GM04504 (cell line): ENCODE measurements at places on chromosomes 5 and 9.

DNA sequence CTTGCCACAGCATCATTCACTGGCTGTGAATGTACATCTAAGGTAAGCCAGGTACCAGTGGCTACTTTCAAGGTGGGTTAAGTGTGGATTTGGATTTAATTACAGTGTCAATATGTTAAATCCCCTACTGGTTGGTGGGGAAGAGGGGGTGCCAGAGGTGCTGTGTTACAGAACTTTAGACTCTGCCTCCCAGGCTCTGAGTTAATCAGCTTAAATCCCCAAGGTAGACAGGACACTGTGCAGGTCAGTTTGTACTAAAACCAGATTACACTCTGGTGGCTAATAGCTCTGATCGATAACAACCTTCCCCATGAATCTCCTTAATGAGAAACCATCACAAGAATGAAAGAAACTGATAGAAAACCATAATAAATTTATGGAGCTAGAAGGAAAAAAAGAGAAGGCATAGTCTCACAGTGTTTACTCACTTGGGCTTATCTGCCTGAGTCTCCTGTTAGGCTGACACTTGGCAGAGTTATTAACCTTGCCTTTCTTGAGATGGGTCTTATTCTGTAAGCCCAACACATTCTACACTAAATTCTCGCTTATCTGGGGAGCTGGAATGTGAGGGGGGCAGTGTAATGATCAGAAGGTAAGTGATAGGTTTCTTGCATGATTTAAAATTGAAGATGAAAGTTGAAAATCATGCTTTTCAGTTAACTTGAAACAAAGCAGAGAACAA is 106.8 kb downstream of the LMNB1 start:
- no peak for DNase-seq

GRCh38 chr5:108061941-108062340 is 320.0 kb downstream of the FBXL17 start:
- DNase-seq, result peak; percentile 9

DNA sequence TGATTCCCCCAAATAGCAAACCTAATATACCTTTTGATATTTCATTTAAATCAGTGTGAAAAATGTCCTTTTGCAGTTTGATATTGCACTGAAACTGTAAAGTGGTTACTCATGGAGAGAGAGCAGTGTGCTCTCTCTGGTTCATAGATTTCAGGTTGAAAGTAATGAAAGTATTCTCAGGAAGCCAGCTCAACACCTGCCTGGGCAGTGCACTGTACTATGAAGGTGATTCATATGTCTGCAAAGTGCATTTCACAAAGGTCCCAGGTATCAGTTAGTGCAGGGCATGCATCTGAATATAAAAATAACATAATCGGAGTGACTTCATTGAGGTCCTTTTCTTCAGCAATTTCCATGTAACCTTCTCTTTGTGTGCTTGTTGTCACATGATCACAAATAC is 274.3 kb downstream of the CDH18 start:
- no peak for DNase-seq

DNA sequence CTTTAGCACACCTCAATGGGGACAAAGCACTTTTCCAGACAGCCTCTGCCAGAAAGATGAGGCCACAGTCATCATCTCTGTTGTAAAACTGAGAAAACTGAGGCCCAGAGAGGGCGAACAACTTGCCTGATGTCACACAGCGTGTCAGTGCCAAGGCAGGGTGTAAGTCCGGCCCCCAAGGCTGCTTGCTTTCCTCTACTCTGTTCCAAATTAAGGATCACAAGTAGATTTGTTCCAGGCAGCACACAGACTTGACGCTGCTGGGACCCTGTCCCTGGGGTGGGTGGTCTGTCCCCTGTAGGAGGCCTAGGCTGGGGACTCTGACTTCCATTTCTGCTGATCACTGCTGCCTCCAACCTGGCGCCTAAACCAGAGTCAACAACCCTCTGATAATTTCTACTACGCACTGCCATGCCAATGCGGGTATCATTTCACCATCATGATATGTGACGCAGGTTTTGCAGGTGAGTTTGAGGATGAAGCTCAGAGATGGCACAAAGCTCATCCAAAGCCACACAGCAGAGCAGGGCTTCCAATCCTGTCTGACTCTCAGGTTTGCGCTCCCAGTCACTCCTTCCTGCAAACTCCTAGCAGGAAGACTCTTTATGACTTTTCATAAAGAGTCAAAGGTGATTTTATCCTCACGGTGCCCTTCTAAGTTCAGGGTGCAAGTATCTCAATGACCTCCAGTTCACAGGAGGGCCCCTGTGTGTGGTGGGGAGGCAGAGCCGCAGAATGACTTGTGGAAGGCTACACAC is 13.5 kb upstream of the RALGDS start:
- DNase-seq, result no peak

- DNase-seq, result no peak
Observed at GRCh38 chr5:132227485-132228240, at the start of gene P4HA2. P4HA2 (minus strand) TSS chr5:132227853; CDS start chr5:132218626, 9,227 bp downstream.

DNA sequence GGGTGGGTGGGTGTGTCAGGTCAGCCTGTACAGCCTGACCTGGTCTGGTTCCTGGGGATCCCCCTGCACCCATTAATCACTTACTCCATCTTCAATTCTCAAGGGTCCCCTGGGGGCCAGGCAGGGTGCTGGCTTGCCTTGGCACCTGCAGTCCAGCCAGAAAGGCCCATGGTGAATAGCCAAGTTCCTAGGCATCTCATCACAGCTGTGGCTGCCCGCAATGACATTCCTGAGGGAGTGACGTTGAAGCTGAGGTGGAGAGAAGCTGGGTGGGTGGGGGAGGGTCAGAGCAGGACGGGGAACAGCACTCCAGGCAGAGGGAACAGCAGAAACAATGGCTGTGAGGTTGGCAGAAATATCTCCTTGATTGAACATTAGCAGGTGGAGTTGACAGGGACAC is 10.6 kb downstream of the HMCN2 start:
- peak; percentile 47 for DNase-seq

- no peak for DNase-seq
Observed at GRCh38 chr5:131265311-131265803, 1.5 kb downstream of the CDC42SE2 start.

DNA sequence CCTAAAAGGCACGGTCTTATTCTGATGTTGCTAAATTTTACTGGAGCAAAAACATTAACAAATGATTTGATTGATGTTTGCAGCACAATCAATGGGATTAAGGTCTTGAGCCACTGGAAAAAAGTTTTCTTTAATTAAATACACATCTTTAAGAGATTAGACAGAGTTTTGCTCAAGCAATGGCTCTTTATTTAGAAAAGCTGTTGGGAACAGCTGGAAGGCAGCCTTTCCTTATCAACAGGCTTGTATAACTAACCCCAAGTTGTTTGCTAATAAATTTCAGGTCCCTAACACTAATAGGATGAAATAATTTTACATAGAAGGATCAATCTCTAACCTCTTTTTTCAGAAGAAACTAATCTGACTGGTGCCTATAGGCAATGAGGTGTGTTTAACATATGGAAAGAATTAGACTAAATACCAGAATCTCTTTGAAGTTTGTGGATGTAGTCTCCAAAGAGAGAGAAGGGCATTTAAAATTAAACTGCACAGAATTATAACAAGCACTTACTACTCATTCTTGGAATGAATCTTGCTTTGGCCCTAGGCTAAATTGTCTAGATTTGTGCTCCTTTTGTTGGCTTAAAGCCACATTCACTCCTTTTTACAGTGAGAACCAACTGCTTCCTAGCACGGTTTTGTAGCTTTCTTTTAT is 67.3 kb upstream of the TNFAIP8 start:
- DNase-seq, result peak; percentile 40

- no peak for DNase-seq
Observed at GRCh38 chr5:150600616-150601490, 39.6 kb upstream of the SYNPO start.

GRCh38 chr9:2634153-2634552 is 12.6 kb downstream of the VLDLR start:
- no peak for DNase-seq

GRCh38 chr9:102841376-102841775 is 153.8 kb upstream of the CYLC2 start:
- DNase-seq, result no peak

- no peak for DNase-seq
Observed at GRCh38 chr9:32501868-32502267, 24.1 kb downstream of the RIGI start.

- DNase-seq, result no peak
Observed at GRCh38 chr9:6616951-6617602, 28.5 kb downstream of the GLDC start.

DNA sequence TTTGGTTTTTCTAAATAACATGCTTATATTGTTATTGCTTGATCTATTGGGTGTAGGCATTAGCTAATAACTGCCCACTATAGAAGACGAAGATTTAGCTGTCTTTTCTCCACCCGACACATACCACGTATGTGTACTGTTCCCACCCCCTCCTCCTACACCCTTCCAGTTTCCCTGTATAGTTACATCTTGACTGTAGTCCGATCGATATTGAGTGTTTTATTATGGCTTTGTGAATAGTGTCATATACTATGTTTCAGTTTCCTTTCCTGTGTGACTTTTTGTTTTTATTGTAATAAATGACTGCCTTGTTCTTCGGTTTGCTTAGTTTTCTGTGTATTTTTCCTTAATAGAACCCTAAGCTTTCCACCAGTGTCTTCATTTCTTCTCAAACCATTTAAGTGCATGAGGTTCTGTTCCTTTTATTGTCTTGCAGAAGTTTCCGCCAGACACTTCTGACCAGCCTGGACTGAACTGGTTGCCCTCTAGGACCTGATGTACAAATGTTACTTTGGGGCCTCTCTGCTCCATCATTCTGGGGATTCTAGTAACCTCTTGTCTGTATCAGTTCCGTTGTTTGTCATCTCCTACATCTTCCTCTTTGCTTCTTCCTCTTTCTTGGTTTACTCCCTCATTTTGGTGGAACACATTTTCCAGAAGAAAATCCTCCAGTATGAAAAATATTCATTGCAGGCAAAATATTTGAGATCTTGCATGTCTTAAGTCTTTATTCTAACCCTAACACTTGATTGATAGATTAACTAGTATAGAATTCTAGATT is 61.8 kb downstream of the PRKACG start:
- no peak for DNase-seq

- no peak for DNase-seq
Observed at GRCh38 chr5:169190849-169191248, 110.1 kb downstream of the SLIT3 start.

GRCh38 chr5:112024221-112024620 is 267.2 kb upstream of the NREP start:
- DNase-seq, result no peak

DNA sequence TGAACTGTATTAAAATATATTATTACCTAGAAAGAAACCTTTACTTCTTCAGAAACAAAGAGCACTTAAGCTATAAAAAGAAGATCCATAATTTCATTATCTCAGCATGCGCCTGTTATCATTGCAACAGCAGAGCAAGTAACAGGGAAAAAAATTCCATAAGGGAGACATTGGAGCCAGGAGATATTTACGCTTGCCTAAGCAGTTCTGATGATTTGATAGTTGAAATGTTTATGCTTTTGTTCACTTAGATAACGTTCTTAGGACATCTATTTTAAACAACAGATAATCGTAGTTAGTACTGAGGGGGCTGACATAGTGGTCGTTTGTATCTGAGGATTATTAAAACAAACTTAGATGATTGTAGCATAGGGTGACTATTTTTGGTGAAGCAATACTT is 252.5 kb downstream of the NNT start:
- DNase-seq, result no peak

DNA sequence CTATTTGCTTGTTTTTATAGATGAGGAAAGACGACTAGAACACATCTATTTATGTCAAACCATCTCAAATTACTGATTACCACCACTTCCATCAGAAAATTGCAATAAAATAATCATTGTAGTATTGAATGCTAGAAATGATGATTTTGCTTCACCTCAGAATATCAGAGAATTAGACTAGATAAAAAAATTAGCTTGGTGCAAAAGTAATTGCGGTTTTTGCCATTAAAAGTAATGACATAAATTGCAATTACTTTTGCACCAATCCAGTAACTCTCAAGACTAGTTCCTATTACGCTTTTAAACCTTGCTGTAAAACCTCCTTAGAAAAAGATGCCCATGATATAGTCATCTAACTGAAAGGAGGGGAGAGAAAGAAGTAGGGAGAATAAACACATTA is 556.7 kb upstream of the GRIN3A start:
- DNase-seq, result no peak

- peak; percentile 95 for DNase-seq
Observed at GRCh38 chr5:133952729-133953567, 15.5 kb downstream of the C5orf15 start.

- no peak for DNase-seq
Observed at GRCh38 chr9:106953174-106953573, 90.2 kb downstream of the ZNF462 start.

DNA sequence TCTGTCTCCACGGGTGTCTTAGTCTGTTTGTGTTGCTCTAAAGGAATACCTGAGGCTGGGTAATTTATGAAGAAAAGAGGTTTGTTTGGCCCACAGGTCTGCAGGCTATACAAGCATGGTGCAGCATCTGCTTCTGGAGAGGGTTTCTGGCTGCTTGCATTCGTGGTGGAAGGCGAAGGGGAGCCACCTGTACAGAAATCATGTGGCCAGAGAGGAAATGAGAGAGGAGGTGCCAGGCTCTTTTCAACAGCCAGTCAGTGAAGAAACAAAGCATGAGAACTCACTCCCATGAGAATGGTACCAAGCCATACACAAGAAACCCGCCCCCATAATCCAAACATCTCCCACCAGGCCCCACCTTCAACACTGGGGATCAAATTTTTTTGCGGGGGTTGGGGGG is 53.4 kb downstream of the PFDN1 start:
- DNase-seq, result no peak

DNA sequence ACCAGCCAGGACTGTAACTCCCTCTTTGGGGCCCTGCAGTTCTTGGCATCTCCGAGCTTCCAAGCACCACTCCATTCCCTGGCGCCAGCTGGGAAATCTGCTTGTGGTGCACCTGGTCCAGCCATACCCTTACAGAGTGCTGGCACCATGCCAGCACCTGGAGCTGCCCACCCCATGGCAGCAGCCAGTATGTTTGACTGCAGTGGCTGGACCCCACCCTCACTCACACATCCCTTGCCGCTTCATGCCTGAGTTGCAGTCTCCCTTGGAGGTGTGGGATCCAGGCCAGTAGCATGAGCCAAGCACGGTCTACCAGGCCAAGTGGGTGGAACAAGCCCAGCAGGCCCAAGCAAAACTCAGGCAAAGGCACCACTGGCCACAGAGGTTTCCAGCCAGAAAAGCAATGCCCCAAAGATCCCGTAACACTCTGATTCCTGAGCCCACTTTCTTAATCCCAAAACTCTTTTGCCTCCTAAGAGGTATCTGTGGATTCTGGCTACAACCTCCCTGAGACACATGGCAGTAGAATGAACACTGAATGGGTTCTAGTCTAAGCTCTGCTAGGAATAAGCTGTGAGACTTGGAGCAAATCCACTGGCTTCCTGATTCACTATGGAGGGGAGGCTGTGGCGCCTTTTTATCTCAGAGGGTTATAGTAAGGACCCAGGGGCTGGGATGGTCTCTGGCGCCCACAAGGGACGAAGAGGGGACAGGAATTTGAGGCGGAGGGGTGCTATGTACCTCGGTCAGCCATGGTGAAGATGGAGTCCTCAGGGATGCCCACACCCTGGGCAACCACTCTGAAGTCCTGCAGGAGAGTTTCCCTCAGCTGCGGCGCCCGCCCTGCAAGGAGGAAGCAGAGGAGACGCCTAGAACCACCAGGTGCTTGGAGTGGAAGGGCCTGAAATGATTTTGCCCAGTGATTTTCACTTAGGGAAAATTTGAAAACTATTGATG is 5.6 kb downstream of the AMBP start:
- peak; percentile 21 for DNase-seq
